Umbilical cord (tissue), 2 donors: ENCODE measurements at places on chromosomes 4 and X. TPM values are rescaled to one million over a fixed set of nuclear protein-coding genes. Genes with fewer than 3 reads are reported as not detected.

Gene RNF128
- total RNA-seq, result 7.9 TPM

Gene GRID2
- total RNA-seq, result 7.9 TPM

Gene YIPF7
- not detected for total RNA-seq

Gene F9
- 2.2 TPM for total RNA-seq

Gene NHSL2
- total RNA-seq, result 25.3 TPM

Gene MEPE
- total RNA-seq, result 10.8 TPM

Gene SHROOM4
- 7.0 TPM for total RNA-seq

Gene NOX1
- 0.96 TPM for total RNA-seq

Gene GPM6B
- 2.2 TPM for total RNA-seq

Gene FAM149A
- total RNA-seq, result 20.0 TPM

Gene MAB21L2
- total RNA-seq, result 2.6 TPM

Gene PDS5A
- total RNA-seq, result 39.0 TPM

Gene DHX15
- total RNA-seq, result 162 TPM

Gene PCDH7
- 96.1 TPM for total RNA-seq

Gene RAB33A
- total RNA-seq, result 18.8 TPM

Gene ASB12
- total RNA-seq, result 1.9 TPM

Gene HTN1
- 4.1 TPM for total RNA-seq
